ENCODE measurements at places on chromosomes 6 and 20. TPM values are rescaled to one million over a fixed set of nuclear protein-coding genes. Genes with fewer than 3 reads are reported as not detected.

DNA sequence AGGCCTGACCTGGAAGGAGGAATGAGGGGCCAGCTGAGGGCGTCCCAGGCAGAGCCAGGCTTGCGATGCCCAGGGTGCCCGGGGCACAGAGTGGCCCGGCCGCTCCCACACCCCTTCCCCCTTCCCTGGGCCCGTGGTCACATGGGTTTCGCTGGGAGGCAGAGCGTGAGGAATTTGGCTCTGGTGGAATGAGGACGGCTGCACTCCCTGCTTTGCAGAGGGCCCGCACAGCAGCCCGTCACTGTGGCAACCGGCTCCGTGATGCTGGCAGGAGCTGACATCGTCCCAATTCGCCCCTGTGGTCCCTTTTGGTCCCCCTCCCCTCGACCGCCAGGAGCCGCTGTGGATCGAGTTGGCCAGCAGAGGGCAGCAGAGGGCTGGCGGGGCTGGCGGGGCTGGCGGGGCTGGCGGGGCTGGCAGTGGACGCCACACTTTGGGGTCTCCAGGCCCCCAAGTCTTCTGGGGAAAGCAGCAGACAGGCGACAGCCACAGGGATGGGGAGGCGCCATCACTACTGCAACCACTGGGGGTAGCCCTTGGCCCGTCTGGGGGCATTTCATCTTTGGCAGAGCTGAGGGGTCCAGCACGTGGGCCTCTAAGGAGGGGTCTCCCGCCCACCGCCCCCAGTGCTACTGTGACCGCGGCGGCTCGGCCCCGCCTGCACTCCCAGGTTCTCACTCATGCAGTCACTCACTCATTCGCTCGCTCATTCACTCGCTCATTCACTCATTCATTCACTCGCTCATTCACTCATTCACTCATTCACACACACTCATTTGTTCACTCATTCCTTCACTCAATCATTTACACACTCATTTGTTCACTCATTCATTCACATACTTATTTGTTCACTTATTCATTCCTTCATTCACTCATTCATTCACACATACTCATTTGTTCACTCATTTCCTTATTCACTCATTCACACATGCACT lies 49.7 kb upstream of the BHLHE23 start:
- no peaks in the 10 kb centered on the region for H3K36me3 ChIP-seq
- H3K4me3 ChIP-seq, result no peak overlapping the region

DNA sequence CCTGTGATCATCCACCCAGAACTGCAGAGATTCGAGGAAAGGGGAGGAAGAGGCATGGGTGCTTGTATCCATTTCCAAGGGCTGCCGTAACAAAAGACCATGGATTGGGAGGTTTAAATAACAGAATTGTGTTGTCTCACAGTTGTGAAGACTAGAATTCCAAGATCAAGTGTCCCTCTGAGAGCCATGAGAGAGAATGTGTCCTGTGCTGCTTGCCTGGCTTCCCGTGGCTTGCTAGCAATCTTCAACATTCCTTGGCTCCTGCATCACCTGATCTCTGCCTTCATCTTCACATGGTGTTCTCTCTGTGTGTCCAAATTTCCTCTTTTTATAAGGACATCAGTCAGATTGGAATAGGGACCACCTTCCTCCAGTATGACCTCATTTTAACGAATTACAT lies 69.8 kb downstream of the CDC40 start:
- no peak overlapping the region for H3K4me3 ChIP-seq
- no peak for DNase-seq
- H3K36me3 ChIP-seq, result no peaks in the 10 kb centered on the region
- no peaks in the 10 kb centered on the region for H3K4me1 ChIP-seq
- no peak overlapping the region for H3K27ac ChIP-seq

DNA sequence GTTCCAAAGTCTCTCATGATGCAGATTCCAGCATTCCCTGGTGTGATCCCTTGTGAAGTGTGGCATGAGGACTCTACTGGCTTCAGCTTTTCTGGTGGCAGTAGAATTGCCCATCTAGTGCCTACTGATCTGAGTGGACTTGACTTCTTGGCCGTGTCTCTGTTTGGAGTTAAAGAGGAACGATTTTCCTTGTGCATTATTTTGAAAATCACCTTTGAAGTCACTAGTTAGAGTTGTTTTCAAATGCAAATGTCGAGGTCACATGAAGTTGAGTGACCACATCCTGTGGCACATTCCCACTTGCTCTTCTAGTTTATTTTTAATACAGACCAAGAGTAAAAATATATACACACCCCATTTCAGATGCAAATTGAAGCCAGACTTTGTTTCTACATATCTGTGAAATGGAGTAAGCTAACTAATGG lies 270.7 kb upstream of the TAB2 start:
- H3K4me1 ChIP-seq, result no peaks in the 10 kb centered on the region
- no peak overlapping the region for H3K27ac ChIP-seq
- H3K27me3 ChIP-seq, result no peaks in the 10 kb centered on the region
- no peak overlapping the region for H3K4me3 ChIP-seq
- no peak for DNase-seq

GRCh38 chr6:1242446-1242845 lies 69.5 kb upstream of the FOXQ1 start:
- no peaks in the 10 kb centered on the region for H3K36me3 ChIP-seq
- no peak overlapping the region for H3K27ac ChIP-seq
- H3K4me3 ChIP-seq, result no peak overlapping the region
- DNase-seq, result no peak

GRCh38 chr6:124393536-124393935 lies 568.7 kb upstream of the RNF217 start:
- no peak overlapping the region for H3K4me3 ChIP-seq
- DNase-seq, result no peak
- no peaks in the 10 kb centered on the region for H3K36me3 ChIP-seq
- no peaks in the 10 kb centered on the region for H3K27me3 ChIP-seq
- no peaks in the 10 kb centered on the region for H3K4me1 ChIP-seq
- no peak overlapping the region for H3K27ac ChIP-seq

GRCh38 chr20:38321959-38322598 lies 18.1 kb downstream of the BPI start:
- H3K4me3 ChIP-seq, result no peak overlapping the region
- DNase-seq, result no peak
- no peaks in the 10 kb centered on the region for H3K36me3 ChIP-seq
- peaks cover 9% of the 10 kb centered on the region for H3K27me3 ChIP-seq
- no peaks in the 10 kb centered on the region for H3K4me1 ChIP-seq
- H3K27ac ChIP-seq, result no peak overlapping the region

GRCh38 chr20:8073024-8073832 lies 53.7 kb upstream of the TMX4 start:
- H3K4me3 ChIP-seq, result no peak overlapping the region
- no peaks in the 10 kb centered on the region for H3K27me3 ChIP-seq
- H3K27ac ChIP-seq, result no peak overlapping the region
- no peaks in the 10 kb centered on the region for H3K36me3 ChIP-seq

GRCh38 chr6:33995309-33996119 lies 150.4 kb downstream of the GRM4 start:
- H3K27me3 ChIP-seq, result no peaks in the 10 kb centered on the region
- H3K4me3 ChIP-seq, result no peak overlapping the region
- H3K36me3 ChIP-seq, result no peaks in the 10 kb centered on the region
- no peak overlapping the region for H3K27ac ChIP-seq
- peaks cover 8% of the 10 kb centered on the region for H3K4me1 ChIP-seq

Gene ZMYND8
- total RNA-seq, result 56.5 TPM

Gene AAR2
- 23.8 TPM for total RNA-seq

Gene HLA-DRB1
- 7.9 TPM for total RNA-seq

All from transverse colon (tissue), 4 donors.